Cardiac atrium fibroblast (primary cell): ENCODE measurements at places on chromosomes 6 and 20. TPM values are rescaled to one million over a fixed set of nuclear protein-coding genes. Genes with fewer than 3 reads are reported as not detected.

Gene CCN6
- total RNA-seq = 0.16 TPM in 1 of 2 replicates, not detected in the other

Gene C6orf141
- 4.5 TPM in 1 of 2 replicates, not detected in the other for total RNA-seq

Gene LAMP5
- not detected in 2 replicates for total RNA-seq

Gene CLIC5
- total RNA-seq = not detected in 2 replicates

Gene HSF2
- total RNA-seq = 12.8 and 14.6 TPM in 2 replicates

Gene HSPA12B
- total RNA-seq = 0.72 and 1.1 TPM in 2 replicates

Gene C6orf15
- total RNA-seq = not detected in 2 replicates

Gene IPCEF1
- total RNA-seq = not detected in 2 replicates

Gene TPD52L1
- 0.49 and 1.3 TPM in 2 replicates for total RNA-seq

Gene GMNN
- 11.0 and 11.7 TPM in 2 replicates for total RNA-seq

Gene TSHZ2
- 0.90 and 1.9 TPM in 2 replicates for total RNA-seq

Gene NRSN2
- total RNA-seq = 39.9 and 48.6 TPM in 2 replicates

Gene C6orf163
- 0.16 and 0.18 TPM in 2 replicates for total RNA-seq

Gene PI3
- total RNA-seq = 4.5 TPM in 1 of 2 replicates, not detected in the other

Gene TMEM217
- 0.65 TPM in 1 of 2 replicates, not detected in the other for total RNA-seq

Gene MANEA
- 15.2 and 16.2 TPM in 2 replicates for total RNA-seq
